Immature natural killer cell (primary cell): ENCODE measurements at places on chromosomes 7 and 10. TPM values are rescaled to one million over a fixed set of nuclear protein-coding genes. Genes with fewer than 3 reads are reported as not detected.

AZGP1 gene
- polyA plus RNA-seq: not detected

ADARB2 gene
- not detected for polyA plus RNA-seq

CALML5 gene
- not detected for polyA plus RNA-seq

RBP3 gene
- polyA plus RNA-seq: not detected

SPDYE6 gene
- 0.97 TPM for polyA plus RNA-seq

NUB1 gene
- 85.4 TPM for polyA plus RNA-seq

TPST1 gene
- 2.4 TPM for polyA plus RNA-seq

SPDYE16 gene
- 0.07 TPM for polyA plus RNA-seq

PDE1C gene
- not detected for polyA plus RNA-seq

ASAH2 gene
- polyA plus RNA-seq: 0.93 TPM

OR6V1 gene
- polyA plus RNA-seq: not detected

DNA sequence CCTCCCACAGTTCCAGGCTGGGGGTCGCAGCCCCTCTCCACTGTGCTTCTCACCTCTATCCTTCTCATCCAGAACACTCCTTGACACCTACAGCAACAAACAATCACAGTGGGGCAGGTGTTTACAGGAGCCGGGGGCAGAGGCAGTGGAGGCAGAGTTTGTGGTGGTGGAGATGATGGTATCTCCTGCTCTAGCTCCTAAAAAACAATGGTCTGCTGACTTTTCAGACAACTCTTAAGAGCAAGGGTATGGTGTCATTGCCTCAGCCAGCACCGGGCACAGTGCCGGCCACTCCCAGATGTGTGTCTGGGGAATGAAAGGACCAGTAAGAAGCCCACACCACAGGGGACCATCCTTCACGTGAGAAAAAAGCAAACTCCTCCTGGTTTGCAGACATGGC is 36.3 kb upstream of the ANTXRL start:
- DNase-seq: no peak
- no peak overlapping the region for H3K4me3 ChIP-seq
- no peaks in the 10 kb centered on the region for H3K27me3 ChIP-seq
- no peak overlapping the region for H3K27ac ChIP-seq

GRCh38 chr10:50592961-50593418 is 30.8 kb downstream of the SGMS1 start:
- DNase-seq: no peak
- H3K27ac ChIP-seq: no peak overlapping the region
- peaks cover 5% of the 10 kb centered on the region for H3K4me1 ChIP-seq
- peaks cover 1% of the 10 kb centered on the region for H3K27me3 ChIP-seq
- H3K4me3 ChIP-seq: no peak overlapping the region

DNA sequence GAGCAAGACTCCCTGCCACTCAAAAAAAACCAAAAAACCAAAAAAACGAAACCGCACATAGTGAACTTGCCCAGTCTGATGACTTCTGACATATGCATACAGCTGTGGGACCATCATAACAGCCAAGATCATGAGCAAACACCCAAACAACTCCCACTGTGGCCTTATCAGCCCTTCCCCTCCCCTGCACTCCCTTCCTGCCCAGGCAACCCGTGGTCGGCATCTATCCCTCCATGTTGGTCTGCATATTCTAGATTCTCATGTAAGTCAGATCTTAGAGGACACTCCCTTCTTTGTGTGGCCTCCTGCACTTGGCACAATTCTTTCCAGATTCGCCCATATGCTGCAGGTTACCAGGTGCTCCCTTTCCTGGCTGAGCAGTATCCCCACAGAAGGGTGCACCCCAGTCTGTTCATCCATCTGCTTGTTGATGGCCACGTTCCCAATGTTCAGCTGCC is 72.8 kb downstream of the GNA12 start:
- no peak for DNase-seq
- H3K36me3 ChIP-seq: peaks cover 22% of the 10 kb centered on the region
- H3K27me3 ChIP-seq: no peaks in the 10 kb centered on the region
- no peaks in the 10 kb centered on the region for H3K4me1 ChIP-seq

- H3K27me3 ChIP-seq: peaks cover 37% of the 10 kb centered on the region
- H3K4me3 ChIP-seq: no peak overlapping the region
- H3K4me1 ChIP-seq: peaks cover 32% of the 10 kb centered on the region
- H3K36me3 ChIP-seq: no peaks in the 10 kb centered on the region
Measured at GRCh38 chr7:116522247-116522646, 2.6 kb upstream of the CAV1 start.

DNA sequence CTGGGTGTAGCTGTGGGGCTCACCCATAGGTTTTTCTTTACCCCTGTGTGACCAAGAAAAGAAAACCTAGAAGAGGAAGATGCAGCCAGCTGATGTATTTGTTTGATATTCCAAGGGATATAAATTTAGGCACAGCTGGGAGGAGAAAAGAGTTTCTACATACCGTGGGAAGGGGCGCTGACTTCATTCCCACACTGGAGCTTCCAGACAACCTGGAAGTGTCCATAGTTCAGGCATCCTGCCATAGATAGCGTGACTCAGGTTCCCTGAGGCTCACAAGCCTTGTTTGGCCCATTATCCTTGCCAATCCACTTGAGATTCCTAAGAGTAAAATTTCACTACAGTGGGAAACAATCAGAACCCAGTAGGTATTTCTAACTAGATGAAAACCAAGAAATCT is 371.7 kb upstream of the NRP1 start:
- no peak overlapping the region for H3K4me3 ChIP-seq
- H3K27ac ChIP-seq: no peak overlapping the region
- no peaks in the 10 kb centered on the region for H3K36me3 ChIP-seq
- DNase-seq: no peak
- H3K27me3 ChIP-seq: peaks cover 4% of the 10 kb centered on the region

DNA sequence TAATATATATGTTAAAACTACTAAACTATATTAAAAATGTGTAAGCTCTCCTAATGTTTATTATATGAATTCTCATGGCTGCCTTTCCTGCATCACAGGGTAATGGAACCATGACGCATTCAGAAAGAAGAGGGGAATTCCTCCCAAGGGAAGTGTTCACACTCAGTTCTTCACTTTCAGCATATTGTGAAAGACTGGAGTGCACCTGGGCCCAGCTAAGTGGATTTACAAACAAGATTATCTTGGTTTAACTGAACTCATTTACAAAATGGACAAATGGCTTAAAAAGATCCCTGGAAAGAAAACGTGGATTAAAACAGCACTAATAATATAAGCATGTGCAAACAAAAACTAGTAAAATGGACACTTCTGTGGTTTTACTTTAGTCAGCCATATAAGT is 149.8 kb downstream of the DOCK4 start:
- DNase-seq: no peak
- H3K27me3 ChIP-seq: no peaks in the 10 kb centered on the region
- no peaks in the 10 kb centered on the region for H3K4me1 ChIP-seq
- H3K27ac ChIP-seq: no peak overlapping the region
- H3K4me3 ChIP-seq: no peak overlapping the region

- H3K27ac ChIP-seq: no peak overlapping the region
- H3K4me1 ChIP-seq: peaks cover 14% of the 10 kb centered on the region
- no peak for DNase-seq
- H3K4me3 ChIP-seq: peak overlapping the region; percentile 76
Measured at GRCh38 chr10:132309471-132309865, 1.7 kb upstream of the STK32C start.

DNA sequence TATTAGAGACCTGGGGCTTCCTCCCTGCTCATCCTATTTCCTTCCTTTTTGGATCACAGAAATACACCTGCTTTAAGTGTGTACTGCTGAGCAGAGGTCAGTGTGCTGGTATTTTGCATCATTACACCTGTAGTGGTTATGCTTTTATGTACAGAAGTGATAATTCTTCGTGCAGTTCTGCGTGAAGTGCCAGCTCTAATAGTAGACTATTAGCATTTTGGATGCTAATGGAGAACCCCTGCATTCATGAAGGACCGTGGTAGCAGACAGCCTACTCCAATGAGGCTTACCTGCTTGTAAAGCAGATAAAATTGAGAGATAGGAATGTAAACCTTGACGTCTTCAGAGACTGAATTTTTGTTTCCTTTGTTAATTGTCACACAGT is 114.3 kb downstream of the CDK14 start:
- no peak for DNase-seq
- H3K27ac ChIP-seq: no peak overlapping the region
- H3K36me3 ChIP-seq: no peaks in the 10 kb centered on the region
- peaks cover 2% of the 10 kb centered on the region for H3K27me3 ChIP-seq

DNA sequence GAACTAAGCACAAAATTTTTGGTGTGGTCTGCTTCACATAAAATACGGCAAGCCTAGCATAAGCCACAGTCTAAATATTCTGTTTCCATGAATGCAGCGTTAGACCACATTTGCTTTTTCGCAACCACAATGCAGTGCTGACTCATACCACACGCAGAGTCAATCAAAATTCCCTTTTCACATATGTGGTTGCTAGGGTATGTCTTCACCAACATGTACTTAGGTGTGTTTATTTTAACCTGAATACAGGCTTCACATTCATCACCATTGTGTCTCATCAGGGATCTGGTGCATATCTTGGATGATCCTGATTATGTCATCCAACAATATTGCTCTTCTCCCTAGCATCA is 90.8 kb downstream of the CHN2 start:
- DNase-seq: peak; percentile 72
- H3K27me3 ChIP-seq: peaks cover 18% of the 10 kb centered on the region
- no peaks in the 10 kb centered on the region for H3K36me3 ChIP-seq
- H3K27ac ChIP-seq: peak overlapping the region; percentile 84
- peaks cover 54% of the 10 kb centered on the region for H3K4me1 ChIP-seq

GRCh38 chr7:158448430-158449100 is 139.1 kb downstream of the PTPRN2 start:
- DNase-seq: no peak
- H3K4me3 ChIP-seq: no peak overlapping the region

DNA sequence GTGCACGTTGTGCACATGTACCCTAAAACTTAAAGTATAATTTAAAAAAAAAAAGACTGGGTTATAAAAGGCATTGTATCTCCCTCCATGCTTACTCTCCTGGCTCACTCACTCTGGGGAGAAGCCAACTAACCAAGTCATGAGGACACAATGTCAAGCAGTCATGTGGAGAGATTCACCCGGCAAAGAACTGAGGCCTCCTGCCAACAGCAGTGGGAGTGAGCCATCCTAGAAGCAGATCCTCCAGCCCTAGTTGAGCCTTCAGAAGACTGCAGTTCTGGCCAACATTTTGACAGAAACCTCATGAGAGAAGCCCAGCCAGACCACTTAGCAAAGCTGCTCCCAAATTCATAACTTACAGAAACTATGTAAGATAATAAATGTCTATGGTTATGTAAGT is 521.7 kb upstream of the FZD8 start:
- H3K36me3 ChIP-seq: no peaks in the 10 kb centered on the region
- H3K4me3 ChIP-seq: no peak overlapping the region
- no peak for DNase-seq
- H3K4me1 ChIP-seq: no peaks in the 10 kb centered on the region
- H3K27me3 ChIP-seq: no peaks in the 10 kb centered on the region
- H3K27ac ChIP-seq: no peak overlapping the region

GRCh38 chr7:111955616-111956015 is 250.6 kb downstream of the DOCK4 start:
- DNase-seq: no peak
- H3K4me1 ChIP-seq: no peaks in the 10 kb centered on the region
- no peaks in the 10 kb centered on the region for H3K27me3 ChIP-seq

DNA sequence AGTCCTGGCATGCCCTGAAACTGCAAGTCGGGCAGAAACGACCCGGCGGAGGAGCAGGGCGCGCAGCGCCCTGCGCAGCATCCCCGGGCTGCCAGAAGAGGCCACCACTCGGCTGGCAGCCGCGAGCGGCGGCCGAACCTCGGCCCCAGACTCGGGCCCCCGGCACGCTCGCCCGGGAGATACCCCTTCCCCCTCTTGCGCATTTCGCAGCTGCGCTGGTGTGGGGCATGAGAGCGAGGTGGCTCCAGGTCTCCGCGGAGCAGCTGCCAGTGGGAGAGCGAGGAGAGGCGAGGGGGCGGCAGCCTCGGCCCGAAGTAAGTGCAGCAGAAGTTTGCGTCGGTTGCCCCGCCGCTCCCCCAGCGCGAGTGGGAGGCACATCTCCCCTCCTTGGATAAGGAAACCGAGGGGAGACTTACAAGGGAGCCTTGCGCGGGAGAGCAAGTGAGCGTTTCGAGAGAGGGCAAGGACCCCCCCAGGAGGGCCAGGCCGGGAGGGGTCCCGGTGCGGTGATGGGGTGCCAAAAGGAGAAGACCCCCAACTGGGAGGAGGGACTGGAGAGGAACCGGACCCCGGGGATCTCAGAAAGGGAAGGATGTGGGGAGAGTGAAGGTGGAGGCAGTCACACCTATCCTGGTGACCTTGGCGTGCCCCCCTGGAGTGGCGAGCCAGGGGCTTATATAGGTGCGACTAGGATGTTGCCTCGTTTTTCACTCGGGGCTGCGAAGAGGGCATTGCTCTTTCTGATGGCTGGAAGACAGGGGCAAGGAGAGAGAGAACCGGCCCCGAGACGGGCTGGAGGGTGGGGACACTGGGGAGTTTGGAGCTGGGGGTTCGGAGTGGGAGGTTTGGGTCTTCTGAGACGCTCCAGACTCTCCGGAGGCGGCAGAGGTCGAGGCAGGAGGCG is 256.3 kb downstream of the OTUD1 start:
- no peaks in the 10 kb centered on the region for H3K36me3 ChIP-seq
- H3K27me3 ChIP-seq: peaks cover 15% of the 10 kb centered on the region
- H3K4me3 ChIP-seq: no peak overlapping the region
- no peak for DNase-seq

DNA sequence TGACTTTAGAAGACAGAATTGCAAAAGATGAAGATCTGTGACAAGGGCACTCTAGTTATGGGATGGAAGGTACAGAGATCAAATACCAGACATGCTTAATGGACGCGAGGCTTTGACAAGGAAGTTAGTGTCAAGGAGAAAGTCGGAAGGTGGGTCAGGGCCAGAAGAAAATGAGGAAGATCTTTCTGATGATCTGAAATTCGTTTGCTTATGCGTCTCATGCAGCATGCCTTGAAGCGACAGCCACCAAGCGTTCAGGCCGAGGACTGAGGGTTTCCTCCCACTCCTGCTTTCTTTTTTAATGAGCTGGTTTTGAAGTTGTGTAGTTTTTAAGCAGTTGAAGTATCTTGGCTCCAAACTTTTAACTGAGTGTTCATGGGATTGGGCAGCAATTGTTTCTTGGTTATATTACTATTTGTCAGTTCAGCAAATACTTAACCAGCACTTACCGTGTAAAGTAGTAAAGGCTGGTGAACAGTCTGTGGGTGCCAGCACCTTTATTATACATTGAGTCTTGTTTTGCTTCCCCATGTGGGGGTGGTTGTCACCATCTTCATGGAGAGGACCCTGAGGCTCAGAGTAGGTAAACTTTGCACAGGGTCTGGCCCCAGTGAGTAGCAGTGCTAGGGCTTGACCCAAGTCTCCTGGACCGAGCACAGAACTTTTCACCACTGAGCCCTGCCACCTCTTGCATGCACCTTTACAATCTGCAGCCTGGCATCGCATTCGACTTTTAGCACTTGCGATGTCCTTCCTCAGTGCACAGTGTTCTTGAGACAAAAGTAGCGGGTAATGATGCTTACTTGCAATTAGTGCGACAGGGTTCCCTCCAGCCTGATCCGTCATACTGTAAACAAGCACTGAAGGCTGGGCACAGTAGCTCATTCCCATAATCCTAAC is 14.3 kb upstream of the BHLHA15 start:
- H3K27me3 ChIP-seq: peaks cover 3% of the 10 kb centered on the region
- peaks cover 42% of the 10 kb centered on the region for H3K36me3 ChIP-seq
- no peak for DNase-seq
- H3K27ac ChIP-seq: no peak overlapping the region
- H3K4me1 ChIP-seq: peaks cover 8% of the 10 kb centered on the region
- H3K4me3 ChIP-seq: no peak overlapping the region
